CD4-positive, alpha-beta T cell treated with Interleukin-17A for 1 hour (primary cell): ENCODE measurements at places on chromosomes 13 and 19.

DNA sequence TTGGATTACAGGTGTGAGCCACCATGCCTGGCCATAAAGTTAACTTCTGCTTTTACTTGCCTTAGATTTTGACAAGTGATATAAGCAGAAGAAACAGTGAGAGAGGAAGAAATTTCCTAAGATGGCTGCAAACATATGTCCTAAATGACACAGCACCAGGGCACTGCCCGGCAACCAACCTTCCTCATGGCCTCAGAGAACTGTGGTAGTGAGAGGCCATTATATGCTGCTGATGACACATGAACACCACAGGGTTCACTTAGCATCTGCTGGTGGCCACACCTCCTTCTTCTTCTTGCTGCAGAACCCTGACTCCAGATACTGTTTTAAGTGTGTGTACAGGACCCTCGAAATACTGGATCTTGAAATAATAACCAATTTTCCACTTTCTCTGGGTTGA lies 88.2 kb downstream of the KCTD12 start:
- DNase-seq: peak; percentile 1

- DNase-seq: no peak
Measured at GRCh38 chr13:55576389-55576788, 1564.3 kb upstream of the PRR20A start.

DNA sequence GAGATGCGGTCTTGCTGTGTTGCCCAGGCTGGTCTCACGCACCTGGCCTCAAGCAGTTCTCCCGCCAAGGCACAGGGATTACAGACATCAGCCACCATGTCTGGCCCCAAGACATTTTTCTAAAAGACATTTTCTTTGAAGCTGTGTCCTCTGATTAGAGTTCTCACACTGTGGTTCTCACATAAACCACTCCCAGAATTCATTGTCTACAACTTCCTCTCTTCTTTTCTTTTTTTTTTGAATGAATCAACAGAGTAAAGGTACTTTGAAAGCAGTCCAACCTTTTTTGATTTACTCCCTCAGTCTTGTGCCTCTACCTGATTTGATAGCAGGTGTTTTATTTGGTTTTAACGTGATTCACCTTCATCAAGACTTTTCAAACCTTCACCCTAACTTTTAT lies 14.3 kb upstream of the SHD start:
- DNase-seq: peak; percentile 20

DNA sequence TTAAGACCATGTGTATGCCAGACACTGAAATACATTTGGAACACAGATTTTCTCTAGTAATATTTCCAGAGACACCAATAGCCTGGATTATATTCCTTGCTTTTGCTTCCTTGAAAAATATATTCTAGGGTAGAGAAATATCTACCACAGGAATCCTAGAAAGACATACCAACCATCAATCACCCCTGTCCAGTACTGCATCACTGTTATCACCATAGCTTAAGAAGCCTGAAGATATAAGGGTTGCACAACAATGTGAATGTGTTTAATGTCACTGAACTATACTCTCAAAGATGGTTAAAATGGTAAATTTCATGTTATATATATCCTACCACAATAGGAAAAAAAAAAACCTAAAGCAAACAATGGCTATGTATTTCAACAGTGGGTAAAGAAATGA lies 163.6 kb downstream of the DIAPH3 start:
- no peak for DNase-seq

DNA sequence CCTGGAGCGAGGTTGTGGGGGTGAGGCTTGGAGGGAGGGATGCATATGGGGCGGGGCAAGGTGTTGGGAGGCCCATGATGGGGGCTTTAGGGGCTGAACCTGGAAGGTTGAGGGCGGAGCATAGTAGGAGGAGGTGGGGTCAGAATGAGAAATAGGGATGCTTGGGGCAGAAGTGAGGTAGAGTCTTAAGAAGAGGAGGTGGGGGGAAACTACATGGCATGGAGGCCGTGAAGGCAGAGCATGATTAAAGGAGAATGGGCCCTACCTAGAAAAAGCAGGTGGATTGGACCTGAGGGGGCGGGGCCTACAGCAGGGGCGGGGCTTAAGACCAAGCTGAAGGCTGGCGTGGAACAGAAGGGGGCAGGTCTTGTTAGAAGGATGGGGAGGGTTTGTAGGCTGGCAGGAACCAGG lies 799 bp downstream of the NR1H2 start:
- DNase-seq: peak; percentile 75

- DNase-seq: no peak
Measured at GRCh38 chr19:50465000-50465399, 11.3 kb upstream of the EMC10 start.

DNA sequence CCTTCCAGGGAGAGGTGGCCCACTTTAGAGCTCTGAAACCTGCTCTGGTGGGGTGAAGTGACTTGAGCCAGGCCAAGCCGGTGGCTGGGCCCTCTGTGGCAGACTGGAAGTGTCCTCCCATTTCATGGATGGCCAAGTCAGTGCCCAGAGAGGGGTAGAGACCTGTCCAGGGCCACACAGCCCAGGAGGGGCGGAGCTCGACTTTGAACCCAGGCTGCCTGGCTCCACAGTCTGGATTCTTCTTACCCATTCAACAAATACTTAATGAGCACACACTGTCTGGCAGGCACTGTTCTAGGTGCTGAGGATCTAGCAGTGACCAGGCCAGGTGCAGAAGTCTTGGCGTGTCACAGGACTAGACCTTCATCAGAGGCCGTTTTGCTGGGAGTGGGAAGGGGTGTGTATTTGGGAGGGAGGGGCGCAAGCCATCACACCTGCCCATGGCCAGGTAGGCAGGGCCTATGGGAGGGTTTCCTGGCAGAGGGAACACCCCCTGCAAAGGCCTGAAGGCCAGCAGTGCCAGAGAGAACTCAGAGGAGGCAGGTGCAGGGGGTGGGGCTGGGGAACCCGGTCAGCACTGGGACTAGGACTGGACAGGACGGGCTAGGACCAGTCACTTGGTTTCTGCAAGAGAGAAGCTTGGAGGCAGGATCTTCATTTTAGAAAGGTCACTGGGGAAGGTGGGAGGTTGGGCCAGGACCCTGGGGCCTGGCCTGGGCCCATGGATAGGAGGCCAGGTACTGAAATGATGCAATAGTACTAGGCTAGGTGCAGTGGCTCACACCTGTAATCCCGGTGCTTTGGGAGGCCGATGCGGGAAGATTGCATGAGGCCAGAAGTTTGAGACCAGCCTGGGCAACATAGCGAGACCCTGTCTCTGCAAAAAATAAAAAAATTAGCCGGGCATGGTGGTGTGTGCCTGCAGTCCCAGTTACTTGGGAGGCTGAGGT lies 31.8 kb downstream of the DNM2 start:
- DNase-seq: no peak

DNA sequence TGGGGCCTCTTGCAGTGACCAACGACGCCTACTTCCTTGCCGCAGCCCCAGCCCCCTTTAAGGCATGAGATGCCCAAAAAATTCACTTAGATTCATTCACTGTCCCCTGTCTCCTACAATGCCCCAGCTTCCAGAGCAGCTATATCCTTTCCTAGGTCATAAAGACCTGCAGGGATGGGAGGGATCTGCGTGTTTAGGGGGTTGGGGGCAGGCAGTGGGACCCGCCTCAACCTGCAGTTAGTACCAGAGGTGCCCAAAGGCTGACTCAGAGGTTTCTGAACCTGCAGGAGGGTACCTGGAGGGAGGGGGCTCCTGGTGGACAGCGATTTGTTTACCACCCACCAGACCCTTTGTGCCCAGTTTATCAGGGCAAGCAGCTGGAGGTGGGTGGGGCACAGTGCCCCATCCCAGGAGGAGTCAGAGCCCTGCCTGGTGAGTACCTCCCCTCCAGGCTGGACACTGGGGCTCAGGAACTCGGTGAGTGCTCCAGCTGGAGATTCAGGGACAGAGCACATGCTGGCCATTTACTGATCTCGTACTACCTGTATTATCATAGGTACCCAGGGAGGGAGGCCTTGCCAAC lies 10.1 kb downstream of the RPS28 start:
- no peak for DNase-seq

GRCh38 chr19:16024266-16025107 lies 51.8 kb upstream of the TPM4 start:
- DNase-seq: no peak

DNA sequence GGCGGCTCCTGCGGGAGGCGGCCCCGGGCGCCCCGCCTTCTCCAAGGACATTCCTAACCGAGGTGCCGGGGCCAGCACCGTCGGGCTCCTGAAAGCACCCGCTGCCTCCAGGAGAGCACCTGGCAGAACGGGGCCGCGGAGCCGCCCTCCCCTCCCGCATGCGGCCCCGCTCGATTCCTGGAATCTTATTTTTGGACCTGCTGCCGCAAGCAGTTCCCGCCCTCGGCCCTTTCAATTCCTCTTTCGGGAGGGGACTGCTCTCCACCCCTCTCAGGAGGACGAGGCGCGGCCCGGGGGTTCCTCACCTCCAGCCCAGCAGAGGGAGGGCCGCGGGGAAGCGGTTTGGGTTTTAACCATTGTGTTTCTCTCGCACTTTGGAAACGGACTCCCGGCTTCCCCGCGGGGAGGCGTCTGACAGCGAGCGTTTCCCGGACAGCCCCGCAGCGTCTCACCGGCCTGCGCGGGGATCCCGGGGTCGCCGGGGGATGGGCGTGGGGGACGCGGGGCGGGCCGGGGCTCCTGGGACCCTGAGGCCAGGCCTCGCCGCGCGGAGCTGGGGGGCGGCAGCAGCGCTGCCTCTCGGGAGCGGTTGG lies 849 bp downstream of the GAS6 start:
- DNase-seq: no peak

DNA sequence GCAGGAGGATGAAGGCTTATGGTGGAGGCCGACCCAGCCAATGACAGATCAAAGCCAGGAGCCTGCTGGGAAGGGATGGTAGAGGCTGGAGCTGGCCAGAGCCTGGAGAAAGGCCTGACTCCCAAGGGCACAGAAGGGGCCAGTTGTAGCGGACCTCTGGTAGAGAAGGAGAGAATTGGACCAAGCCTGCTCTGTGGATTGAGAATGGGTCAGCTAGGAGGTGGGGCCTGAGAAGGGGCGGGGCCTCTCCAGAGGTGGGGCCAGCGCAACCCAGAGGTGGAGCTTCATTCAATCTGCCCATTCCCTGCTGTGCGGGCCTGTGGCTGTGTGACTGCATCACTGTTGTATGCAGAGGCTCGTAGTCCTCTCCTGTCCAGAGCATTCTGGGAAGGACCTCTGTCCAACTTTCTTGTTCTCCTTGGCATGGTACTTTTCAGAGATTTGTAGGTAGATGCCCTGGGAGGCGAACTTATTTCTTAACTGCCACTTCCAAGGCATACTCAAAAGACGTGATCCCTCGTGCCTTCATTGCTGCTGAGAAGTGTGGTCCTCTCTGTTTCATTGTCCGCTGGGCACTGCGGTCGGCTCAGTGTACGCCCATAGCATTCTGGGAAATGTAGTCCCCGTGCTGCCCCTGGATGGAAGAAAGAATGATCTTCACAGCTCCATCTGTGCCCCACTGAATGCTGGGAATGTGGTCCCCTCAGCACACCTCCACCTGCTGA lies 6.7 kb downstream of the GRIN2D start:
- peak; percentile 55 for DNase-seq

- no peak for DNase-seq
Measured at GRCh38 chr19:44726465-44726864, 22.0 kb upstream of the BCL3 start.

DNA sequence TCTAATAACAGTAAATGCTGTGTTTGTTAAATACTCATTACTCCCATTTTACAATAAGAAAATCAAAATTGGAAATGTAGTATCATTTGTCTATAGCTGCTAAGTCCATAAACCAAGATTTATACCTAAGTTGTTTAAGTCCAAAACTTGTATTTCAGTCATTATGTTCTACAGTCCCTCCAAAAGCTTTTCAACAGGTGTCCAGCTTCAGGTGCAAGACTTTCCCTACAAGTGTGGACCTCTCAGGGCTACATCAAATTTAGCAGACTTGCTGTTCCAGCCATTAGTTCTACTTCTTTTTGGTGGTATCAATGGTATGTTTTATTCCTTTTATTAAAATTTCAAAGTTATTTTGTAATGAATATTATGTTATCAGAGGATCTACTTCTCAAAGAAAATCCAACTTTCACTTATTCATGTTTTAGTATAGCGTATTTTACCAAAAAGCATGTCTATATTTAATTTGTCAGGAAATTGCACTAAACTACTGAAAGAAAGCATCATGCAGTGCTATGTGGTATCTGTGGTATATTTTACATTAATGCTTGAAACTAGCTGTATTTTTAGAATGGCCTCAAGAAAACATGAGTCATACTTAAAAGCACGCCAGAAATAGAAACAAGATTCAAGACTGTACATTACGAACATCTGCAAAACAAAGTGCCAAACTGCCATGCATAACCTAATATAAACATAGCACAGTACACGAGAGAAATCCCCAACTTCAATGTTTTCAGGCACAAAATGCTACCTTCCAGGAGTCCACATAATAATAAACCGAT lies 44.5 kb downstream of the VWA8 start:
- peak; percentile 51 for DNase-seq

GRCh38 chr13:66899955-66900354 lies 330.2 kb downstream of the PCDH9 start:
- DNase-seq: no peak

DNA sequence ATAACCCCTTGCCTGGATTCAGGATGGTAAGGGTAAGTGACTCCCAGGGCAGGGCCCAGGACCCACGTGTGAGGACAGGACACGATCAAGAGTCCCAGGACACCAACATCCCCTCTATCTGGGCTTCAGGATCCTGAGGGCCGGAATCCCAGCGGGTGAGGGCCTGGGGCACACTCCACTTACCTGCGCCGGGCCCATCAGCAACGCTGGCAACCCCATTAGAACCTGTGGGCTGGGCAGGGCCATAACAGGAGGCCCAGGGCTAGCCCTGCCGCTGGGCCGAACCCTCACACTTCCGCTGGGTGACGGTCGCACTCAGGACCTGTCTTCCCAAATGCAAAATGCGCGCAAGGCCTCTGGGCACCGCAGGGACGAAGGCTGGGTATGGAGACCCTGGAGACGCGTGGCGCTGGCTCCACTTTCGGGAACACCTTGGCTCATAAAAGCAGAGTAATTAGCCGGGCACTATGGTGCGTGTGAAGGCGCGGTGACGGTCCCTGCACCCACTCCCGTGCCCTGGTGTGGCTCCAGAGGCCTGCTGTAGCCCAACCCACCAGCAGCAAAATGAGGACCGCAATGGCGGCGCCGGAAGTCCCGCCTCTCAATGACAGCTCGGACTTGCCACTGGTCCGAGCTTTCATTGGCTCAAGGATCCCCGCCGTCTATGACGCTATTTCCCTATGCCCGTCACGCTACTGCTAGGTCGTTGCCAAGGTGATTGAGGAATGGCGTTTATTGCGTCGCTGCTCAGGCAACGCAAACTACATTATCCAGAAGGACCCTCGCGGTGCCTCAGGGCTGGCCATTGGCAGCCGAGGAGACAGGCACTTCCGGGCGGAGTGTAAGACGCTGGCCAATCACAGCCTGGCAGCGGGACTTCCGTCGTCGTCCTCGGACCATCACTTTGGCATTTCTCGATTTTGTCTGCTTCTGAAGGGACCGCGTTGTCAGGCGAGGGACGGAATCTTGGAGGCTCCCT lies at the start of gene ZNF132:
TSS of gene ZNF132 (minus strand) at position 578 of the 979 bp plus-strand sequence. CDS start at position 246, 332 bp downstream.
- DNase-seq: peak; percentile 99

DNA sequence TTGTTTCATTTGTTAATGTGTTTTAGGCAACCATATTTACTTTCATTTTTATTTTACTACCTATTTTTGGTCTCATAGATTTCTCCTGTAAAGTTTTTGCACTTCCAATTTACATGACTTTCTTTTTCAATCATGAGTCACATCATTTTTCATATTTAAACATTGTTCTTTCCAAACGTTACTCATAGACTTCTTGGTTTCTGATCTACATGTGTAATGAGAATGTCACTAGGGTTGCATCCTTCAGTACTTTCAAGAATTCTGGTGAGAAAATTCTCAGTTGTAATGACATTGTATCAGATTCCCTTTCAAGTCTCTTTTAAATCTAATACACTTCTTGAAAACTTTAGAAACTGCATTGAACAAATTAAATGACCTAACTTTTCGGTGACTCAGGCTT lies 991.7 kb downstream of the EFNB2 start:
- no peak for DNase-seq

GRCh38 chr19:48858984-48859710 lies 9.3 kb downstream of the PLEKHA4 start:
- DNase-seq: peak; percentile 90
